ENCODE measurements at places on chromosomes 1 and 21. TPM values are rescaled to one million over a fixed set of nuclear protein-coding genes. Genes with fewer than 3 reads are reported as not detected.

- no peak overlapping the region for H3K27ac ChIP-seq
- no peaks in the 10 kb centered on the region for H3K36me3 ChIP-seq
- H3K4me1 ChIP-seq = no peaks in the 10 kb centered on the region
- no peak for DNase-seq
Observed at GRCh38 chr1:83064589-83065242, 934.2 kb downstream of the TTLL7 start.

GUCA2B gene
- total RNA-seq = not detected

CLDN17 gene
- not detected for total RNA-seq

GRCh38 chr1:219954736-219955421 lies 26.5 kb upstream of the SLC30A10 start:
- no peak overlapping the region for H3K27ac ChIP-seq
- no peaks in the 10 kb centered on the region for H3K36me3 ChIP-seq
- no peaks in the 10 kb centered on the region for H3K27me3 ChIP-seq
- no peak for DNase-seq

DNA sequence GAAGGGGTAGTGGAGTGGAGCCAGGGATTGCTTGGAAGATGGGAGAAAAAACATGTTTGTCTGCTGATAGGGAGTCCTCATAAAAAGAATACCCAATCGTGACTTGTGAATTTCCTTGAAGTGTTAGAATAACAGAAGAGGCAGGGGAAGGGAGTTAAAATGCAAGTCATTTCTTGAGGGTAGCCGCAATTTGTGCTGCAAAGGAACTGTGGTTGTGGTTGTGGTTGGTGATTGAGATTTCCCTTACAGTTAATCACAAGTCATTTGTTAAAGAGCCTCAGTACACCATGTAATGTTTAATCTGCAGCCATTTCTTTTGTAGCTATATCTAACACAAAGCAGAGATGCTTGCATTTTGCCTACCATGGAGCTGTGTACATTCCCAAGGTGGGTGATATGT lies 38.5 kb upstream of the EGLN1 start:
- H3K36me3 ChIP-seq = no peaks in the 10 kb centered on the region
- peaks cover 15% of the 10 kb centered on the region for H3K27me3 ChIP-seq
- no peak overlapping the region for H3K27ac ChIP-seq
- H3K4me1 ChIP-seq = peaks cover 11% of the 10 kb centered on the region
- H3K4me3 ChIP-seq = no peak overlapping the region

GRCh38 chr1:224368409-224368808 lies 11.7 kb downstream of the CNIH4 start:
- DNase-seq = no peak
- no peaks in the 10 kb centered on the region for H3K27me3 ChIP-seq
- H3K27ac ChIP-seq = no peak overlapping the region
- peaks cover 40% of the 10 kb centered on the region for H3K36me3 ChIP-seq
- H3K4me1 ChIP-seq = peaks cover 5% of the 10 kb centered on the region

DNA sequence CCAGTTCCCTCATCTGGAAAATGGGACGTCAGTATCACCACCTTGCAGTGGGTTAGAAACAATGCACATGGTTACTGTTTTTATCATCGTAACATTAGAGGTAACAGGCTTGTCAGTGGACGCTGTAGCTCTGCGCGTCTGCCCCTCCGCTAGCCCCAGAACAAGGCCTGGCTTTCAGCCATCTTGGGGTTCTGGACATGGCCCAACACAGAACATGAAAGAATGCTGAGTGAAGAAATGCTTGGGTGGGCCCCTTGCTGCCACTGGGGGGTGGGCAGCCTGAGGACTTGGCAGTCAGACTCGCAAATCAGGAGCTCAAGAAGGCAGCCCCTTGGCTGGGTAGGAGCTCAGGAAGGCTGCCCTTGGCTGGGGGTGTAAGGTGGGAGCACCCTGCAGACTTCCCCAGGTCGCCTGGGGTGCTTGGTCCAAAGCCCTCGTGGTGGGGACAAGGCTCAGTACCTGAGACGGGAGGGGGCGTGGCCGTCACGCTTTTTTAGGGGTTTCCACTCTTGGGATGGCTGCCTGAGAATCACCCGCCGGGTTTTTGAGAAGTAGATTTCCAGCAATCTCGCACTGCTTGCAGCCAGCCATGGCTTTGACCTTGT lies 51.7 kb downstream of the SLC37A1 start:
- H3K27me3 ChIP-seq = no peaks in the 10 kb centered on the region
- DNase-seq = peak; percentile 31
- no peak overlapping the region for H3K27ac ChIP-seq

GRCh38 chr1:9239622-9240401 lies 5.2 kb downstream of the H6PD start:
- DNase-seq = peak; percentile 46
- H3K36me3 ChIP-seq = no peaks in the 10 kb centered on the region
- H3K27me3 ChIP-seq = no peaks in the 10 kb centered on the region
- no peak overlapping the region for H3K4me3 ChIP-seq

CHIA gene
- total RNA-seq = not detected

DNA sequence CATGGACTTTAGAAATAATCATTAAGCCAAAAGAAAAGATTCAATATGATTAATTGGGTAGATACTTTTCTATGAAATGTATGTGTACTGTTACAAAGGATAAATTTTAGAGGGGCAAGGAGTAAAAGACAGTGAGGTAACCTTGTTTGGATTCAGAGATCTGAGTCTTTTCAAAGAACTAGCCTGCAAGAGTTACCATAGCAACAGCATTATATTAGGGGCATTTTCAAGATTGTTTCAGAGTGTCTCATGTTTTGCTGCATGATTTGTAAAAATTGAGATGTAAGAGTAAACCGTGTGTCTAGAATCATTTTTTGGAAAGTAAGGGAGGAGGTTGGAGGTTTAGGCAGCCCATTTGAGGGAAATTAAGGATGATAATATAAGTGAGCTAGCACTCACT lies 70.6 kb upstream of the KIAA1614 start:
- H3K27me3 ChIP-seq = no peaks in the 10 kb centered on the region
- no peak overlapping the region for H3K4me3 ChIP-seq
- no peaks in the 10 kb centered on the region for H3K36me3 ChIP-seq
- H3K4me1 ChIP-seq = no peaks in the 10 kb centered on the region
- no peak overlapping the region for H3K27ac ChIP-seq

BRDT gene
- total RNA-seq = not detected

DNA sequence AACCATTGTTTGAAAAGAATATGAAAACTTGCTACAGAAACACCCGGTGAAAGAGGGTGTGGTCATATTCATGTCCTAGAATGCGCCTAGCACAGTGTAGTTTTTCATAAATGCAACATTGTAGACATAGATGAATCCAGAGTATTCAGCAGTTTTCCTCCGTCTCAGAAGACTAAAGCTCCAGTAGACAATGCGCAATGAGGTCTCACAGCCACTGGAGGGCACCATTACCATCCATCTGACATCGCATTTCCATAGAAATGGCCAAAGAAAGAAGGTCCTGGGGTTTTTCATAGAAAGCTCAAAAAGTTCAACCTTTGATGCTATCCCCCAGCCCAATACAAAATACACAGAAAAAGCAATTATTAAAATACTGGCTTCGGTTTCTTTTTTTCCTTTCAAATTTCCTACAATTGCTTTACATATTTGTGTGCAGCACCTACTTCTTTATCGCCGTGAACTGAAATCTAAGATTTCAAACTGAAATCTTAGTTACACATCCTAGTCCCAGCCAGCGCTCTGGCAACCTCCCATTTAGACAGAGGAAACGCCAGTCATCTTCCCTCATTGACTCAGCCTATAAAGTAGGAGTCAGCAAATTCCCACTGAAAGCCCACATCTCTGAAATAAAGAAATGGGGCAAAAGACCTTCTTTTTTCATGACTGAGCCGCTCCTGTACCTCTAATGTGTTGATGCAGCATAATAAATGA lies 3.9 kb upstream of the CD58 start:
- no peaks in the 10 kb centered on the region for H3K27me3 ChIP-seq
- H3K4me1 ChIP-seq = peaks cover 9% of the 10 kb centered on the region
- DNase-seq = peak; percentile 44
- no peak overlapping the region for H3K4me3 ChIP-seq

TRIM67 gene
- total RNA-seq = not detected

ATF3 gene
- 59.0 TPM for total RNA-seq

DNA sequence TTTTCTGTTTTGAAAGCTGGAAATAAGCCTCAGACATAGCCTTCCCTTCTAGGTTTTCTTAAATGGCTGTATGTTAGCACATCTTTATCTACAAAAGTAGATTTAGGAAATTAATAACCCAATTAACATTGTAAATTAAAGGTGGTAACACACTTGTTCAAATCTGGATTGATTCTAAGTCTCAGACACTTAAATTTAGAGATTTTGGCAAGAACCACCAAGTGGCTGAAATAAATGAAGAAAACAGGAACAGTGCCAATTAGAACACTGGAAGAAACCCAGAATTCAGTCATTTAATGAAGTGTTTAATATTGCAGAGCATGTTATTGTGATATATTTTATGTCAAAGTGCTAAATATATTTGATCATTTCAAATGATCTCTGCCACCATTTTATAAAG lies 628.2 kb downstream of the USP25 start:
- no peak overlapping the region for H3K4me3 ChIP-seq
- no peaks in the 10 kb centered on the region for H3K36me3 ChIP-seq

ERICH3 gene
- total RNA-seq = not detected

DNA sequence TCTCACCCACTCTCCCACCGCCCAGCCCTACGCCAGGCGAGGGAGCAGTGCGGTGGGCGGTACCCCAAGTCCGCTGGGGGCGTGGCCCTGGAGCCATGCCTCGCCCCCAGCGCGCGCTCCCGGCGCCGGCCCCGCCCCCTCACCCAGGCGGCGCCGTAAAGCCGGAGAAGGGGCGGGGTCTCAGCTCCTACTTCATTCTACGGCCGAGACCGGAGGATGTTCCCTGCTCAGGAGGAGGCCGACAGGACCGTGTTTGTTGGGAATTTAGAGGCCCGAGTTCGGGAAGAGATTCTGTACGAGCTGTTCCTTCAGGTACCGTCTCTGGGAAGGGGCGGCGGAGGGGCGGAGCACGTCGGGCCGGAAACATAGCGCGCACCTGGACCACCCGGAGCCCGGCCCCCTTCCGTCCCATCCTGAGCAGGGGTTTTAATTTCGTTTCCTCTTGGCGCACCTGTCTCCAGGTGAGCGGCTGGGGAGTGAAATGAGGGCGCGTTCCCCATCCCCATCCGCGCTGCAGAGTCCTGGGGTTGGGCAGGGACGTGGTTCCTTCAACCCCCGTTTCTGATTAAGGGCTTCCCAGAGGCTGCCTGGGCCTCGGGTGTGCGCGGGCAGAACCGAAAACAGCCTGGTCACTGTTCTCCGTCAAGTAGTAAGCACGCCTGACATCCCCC lies at the start of gene RBM11:
Gene RBM11, plus strand, starts transcription at position 187 of the 671 bp plus-strand sequence. Its CDS starts 30 bp downstream, at position 217.
- H3K27ac ChIP-seq = no peak within 1 kb of the TSS
- H3K4me3 ChIP-seq = peak within 1 kb of the TSS; percentile 73
- H3K27me3 ChIP-seq = no peaks in the 10 kb centered on the region
- H3K36me3 ChIP-seq = no peaks in the 10 kb centered on the region

GRCh38 chr1:220527279-220527907 lies 543 bp upstream of the MARK1 start:
- no peak for DNase-seq
- H3K36me3 ChIP-seq = no peaks in the 10 kb centered on the region
- H3K4me3 ChIP-seq = no peak overlapping the region
- peaks cover 7% of the 10 kb centered on the region for H3K4me1 ChIP-seq

DNA sequence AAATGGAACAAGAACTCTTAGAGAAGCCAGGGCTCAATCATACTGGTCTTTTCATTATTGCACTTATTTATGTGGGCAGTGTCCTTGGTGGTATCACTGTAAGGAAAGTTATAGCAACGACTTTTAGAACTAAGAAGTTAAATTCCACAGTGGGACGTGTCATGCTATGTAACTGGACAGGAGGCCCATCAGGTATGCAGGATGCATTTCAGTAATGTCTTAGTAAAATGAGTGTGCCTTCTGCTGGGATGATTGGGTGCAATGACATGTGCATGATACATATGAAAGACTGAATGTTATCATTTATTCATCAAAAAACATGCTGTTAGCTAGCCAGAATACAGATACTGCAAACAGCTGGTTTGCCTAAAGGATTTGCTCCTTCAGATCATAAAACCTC lies 6.9 kb upstream of the ATP1B1 start:
- DNase-seq = no peak
- H3K27ac ChIP-seq = no peak overlapping the region
- H3K4me1 ChIP-seq = no peaks in the 10 kb centered on the region
- no peak overlapping the region for H3K4me3 ChIP-seq

RXFP4 gene
- not detected for total RNA-seq

PADI3 gene
- not detected for total RNA-seq

GRCh38 chr1:44696789-44697345 lies 22.4 kb downstream of the ARMH1 start:
- H3K36me3 ChIP-seq = no peaks in the 10 kb centered on the region
- H3K4me1 ChIP-seq = peaks cover 16% of the 10 kb centered on the region
- peak overlapping the region; percentile 9 for H3K4me3 ChIP-seq
- DNase-seq = no peak
- no peak overlapping the region for H3K27ac ChIP-seq

DNA sequence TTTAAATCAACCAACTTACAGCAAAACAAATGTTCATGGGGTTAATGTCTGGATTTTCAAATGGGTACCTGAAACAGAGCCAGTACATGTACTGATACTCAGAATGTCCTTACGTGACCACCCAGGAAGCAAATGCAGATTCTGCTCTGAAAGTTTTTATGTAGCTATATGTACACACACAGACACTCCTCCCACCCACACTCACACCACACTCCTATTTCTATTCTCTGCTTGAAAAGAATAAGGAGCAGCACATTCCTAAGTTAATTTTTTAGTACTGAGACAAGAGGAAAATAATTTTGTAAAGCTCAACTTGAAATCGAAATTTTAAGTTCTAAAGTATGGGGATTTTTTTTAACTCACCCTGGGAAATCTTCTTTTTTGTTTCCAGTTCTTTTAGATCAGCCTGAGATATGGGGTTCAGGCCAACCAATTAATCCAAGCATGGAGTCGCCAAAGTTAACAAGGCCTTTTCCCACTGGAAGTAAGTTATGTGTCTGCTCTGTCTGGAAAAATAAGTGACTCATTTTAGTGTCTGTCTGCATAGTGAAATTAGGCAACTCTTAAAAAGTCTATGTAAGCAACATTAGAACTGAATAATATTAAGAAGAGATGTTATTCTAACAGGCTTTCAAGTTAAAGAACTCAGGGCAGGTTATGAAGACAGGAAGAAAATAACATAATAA lies 75.5 kb upstream of the DYNLT5 start:
- no peaks in the 10 kb centered on the region for H3K36me3 ChIP-seq
- H3K27me3 ChIP-seq = no peaks in the 10 kb centered on the region
- H3K27ac ChIP-seq = no peak overlapping the region
- H3K4me3 ChIP-seq = no peak overlapping the region
- H3K4me1 ChIP-seq = no peaks in the 10 kb centered on the region

- H3K4me1 ChIP-seq = no peaks in the 10 kb centered on the region
- no peak for DNase-seq
- no peaks in the 10 kb centered on the region for H3K36me3 ChIP-seq
- H3K27me3 ChIP-seq = no peaks in the 10 kb centered on the region
- H3K27ac ChIP-seq = no peak overlapping the region
Observed at GRCh38 chr1:114094675-114095074, 59.0 kb downstream of the SYT6 start.

Measured in CD8-positive, alpha-beta memory T cell (primary cell).